Cardiac muscle cell (in vitro differentiated cells and primary cell): ENCODE measurements at places on chromosomes 5 and 9. TPM values are rescaled to one million over a fixed set of nuclear protein-coding genes. Genes with fewer than 3 reads are reported as not detected.
A peak's percentile ranks its signal among the peaks of the same experiment; 100 is the strongest.

The NOXA1 gene
- 6.8 and 12.0 TPM in 2 replicates for total RNA-seq

The RMI1 gene
- total RNA-seq, result 1.8 and 3.6 TPM in 2 replicates

- no peak for DNase-seq
Measured at GRCh38 chr9:68927165-68927564, 86.7 kb downstream of the PRKACG start.

GRCh38 chr9:78035383-78035993, 3.9 kb upstream of the GNAQ start:
- peak; percentile 90 for DNase-seq

DNA sequence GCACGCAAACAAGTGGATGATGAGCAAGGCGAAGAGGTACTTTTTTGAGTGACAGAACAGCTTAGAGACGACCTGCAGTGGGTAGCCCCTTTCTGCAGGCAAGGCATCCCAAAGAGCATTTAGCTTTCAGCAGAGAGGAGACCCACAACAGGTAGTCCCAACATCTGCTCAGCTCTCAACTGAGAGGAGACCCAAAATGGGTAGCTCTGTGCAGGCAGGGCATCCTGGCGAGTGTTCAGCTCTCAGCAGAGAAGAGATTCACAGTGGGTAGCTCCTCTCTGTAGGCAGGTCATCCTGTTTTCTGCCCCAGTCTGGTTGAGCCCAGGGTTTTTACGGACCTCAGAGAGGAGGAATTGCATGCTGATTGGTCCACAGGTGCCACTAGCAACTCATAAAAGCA, 2396.1 kb upstream of the C9orf72 start:
- DNase-seq, result no peak

DNA sequence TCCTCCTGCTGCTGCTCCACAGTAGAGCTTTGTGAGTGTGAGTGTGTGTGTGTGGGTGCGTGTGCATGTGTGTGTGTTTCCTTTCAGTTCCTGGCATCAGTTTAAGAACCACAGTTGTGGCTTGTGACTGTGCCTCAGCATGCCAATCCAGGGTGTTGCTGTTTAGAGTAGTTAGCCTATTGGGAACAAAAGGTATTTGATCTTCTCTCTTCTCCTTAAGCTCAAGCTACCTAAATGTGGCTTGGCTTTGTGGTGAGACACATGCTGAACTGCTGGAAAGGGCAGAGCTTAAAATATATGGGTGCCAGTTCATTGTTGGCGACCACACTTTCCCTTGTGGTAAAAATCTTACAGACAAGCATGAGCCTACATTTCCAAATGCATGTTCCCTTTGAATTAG, 116.6 kb upstream of the BNC2 start:
- DNase-seq, result peak; percentile 51

GRCh38 chr5:117177302-117177701, 602.7 kb upstream of the SEMA6A start:
- DNase-seq, result no peak

DNA sequence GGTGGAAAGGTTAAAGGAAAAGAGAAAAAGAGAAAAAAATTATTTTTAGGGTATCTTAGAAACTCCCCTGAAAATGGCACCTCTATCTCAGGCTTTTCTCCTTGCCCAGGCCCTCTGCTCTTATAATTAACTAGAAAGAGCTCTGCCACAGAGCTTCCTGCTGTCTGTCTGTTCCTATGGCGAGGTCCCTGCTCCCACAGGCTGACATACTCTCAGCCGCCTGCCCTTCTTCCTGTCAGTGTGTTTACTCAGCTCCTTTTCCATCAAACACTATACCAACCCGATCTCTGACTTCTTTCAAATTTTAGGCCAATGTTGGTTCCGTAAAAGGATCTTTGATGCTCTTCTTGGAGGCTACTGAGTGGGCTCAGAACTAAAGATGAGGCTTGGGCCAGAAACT, 482.6 kb downstream of the DMAC1 start:
- no peak for DNase-seq

- no peak for DNase-seq
Measured at GRCh38 chr5:151413800-151414199, 33.6 kb upstream of the SLC36A1 start.

DNA sequence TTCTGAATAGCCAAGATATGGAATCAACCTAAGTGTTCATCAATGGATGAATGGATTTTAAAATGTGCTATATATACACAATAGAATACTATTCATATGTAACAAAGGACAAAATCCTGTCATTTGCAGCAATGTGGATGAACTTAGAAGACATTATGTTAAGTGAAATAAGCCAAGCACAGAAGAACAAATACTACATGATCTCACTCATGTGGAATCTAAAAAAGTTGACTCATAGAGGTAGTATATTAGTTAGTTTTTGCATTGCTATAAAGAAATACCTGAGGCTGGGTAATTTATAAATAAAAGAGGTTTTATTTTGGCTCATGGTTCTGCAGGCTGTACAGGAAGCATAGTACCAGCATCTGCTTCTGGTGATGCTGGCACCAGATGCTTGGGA, 8.1 kb downstream of the CATSPER3 start:
- no peak for DNase-seq

- DNase-seq, result no peak
Measured at GRCh38 chr9:120698766-120699165, 15.5 kb downstream of the MEGF9 start.
